ENCODE measurements at places on chromosomes 2 and 18.

GRCh38 chr2:29050591-29050990 lies 23.7 kb downstream of the PCARE start:
- DNase-seq: no peak

DNA sequence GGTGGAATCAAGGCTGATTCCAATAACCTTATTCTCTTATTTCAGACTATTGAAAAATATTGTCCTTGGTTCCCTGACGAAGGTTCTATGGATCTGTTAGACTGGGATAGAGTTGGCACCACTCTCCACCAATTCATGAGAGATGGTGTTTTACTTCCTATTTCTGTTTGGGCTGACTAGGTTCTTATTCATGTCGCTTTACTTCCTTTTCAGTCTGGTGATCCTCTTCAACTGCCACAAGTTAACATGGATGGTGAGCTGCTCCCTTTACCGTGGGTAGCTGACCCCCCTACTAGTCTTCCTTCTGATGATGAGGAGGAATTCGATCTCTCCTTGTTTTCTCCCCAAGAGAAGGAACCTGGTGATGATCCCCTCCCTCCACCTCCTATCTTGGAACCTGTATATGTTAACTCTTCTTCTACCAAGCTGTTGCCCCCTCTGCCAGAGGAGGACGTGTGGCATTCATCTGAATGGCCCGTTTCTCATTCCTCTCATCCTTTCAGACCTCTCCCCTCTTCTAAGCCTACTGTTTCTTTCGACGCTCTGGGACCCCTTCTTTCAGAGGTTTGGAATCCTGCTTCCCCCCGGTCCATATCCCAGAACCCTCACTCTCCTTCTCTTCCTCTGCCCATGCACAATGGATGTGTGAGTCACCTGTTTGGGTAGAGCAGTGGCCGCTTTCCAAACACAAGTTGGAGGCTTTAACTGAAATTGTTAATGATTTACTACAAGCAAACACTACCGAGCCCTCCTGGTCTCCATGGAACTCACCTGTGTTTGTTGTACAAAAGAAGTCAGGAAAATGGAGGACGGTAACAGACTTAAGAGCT lies 13.5 kb upstream of the CNOT11 start:
- DNase-seq: no peak

GRCh38 chr2:69395866-69396265 lies 8.8 kb upstream of the GFPT1 start:
- no peak for DNase-seq

GRCh38 chr2:171908235-171908634 lies 14.0 kb upstream of the HAT1 start:
- no peak for DNase-seq

- DNase-seq: no peak
Observed at GRCh38 chr2:232689152-232689910, 7.8 kb upstream of the GIGYF2 start.

DNA sequence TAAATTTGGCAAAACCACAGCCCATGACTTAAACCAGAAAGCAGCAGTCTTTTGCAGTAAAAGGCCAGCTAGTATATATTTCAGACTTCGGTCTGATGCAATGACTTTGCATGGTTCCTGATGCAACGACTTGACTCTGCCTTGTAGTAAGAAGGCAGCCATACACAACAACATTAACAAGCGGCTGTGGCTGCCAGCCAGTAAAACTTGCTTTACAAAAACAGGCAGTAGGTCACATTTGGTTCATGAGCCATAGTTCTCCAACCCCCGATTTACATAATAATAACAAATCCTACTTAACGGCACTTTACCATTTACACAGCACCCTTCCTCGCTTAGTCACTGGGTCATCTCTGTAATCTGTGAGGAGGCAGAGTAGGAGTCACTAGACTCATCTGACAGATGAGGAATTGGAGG lies 410.3 kb downstream of the LRATD1 start:
- DNase-seq: no peak

GRCh38 chr2:112140205-112140802 lies 2.1 kb downstream of the FBLN7 start:
- no peak for DNase-seq

DNA sequence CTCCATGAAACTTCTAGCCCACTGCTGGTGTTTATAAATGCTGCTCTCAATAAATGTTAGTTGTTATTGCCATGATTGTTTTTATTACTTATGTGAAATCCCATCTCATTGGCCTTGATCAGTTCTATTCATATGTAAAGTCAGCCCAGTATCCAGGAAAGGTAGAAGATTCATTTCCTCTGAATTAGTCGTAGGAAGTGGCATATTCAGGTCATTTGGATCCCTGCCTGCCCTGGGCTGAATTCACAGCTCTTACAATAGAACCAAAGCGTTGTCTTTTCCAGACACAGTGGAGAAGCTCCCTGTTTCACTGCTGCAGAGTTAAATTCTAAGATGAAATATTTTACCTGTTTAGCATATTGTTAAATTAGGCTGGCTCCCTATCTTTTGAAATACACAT lies 70.3 kb downstream of the MAIP1 start:
- no peak for DNase-seq

GRCh38 chr2:109602617-109603188 lies 11.1 kb downstream of the SEPTIN10 start:
- DNase-seq: no peak

GRCh38 chr18:12948050-12948804 lies 416 bp downstream of the SEH1L start:
- peak; percentile 74 for DNase-seq

DNA sequence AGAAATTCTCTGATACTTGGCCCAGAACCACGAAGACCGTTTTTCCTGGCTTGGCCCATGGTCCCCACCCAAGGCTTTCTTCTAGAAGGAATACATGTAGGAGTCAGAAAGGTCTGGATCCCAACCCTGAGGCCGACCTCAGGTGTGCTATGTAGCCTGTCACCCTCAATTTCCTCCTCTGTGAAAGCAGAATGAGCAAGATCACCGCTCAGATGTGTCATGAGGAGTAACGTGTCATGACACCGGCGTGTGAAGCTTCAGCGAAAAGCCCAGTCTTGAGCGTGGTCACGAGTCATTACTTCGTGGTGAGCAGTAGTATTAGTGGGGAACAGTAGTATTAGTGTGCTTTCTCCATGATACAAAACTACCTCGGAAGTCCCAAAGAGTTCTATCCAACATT lies 103.4 kb downstream of the ALPK2 start:
- DNase-seq: no peak

DNA sequence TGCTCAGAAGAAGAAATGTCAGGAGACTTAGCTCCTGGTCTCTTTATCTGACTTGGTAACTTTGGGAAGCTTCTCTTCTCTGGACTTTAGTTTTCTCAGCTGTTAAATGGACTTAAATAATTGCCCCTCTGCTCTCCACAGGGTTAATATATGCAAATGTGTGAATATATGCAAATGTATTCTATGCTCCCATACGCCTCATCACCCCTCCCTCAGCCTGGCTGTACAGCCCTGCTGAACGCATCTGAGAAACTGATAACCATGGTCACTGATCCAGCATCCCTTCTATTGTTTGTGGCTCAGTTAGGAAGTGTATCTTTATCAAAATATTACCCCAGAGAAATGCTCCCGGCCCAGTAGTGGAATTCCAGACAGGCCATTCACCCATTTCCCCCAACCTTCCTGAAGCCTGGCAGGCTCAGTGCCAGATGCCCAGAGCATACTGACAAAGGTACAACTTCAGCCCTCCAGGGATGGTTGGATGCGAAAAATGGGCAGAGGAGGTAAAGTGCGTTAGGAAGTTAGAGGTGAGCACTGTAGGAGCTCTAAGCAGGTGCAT lies 103.4 kb downstream of the DYSF start:
- DNase-seq: no peak
